ENCODE measurements at places on chromosomes 4 and X. TPM values are rescaled to one million over a fixed set of nuclear protein-coding genes. Genes with fewer than 3 reads are reported as not detected.

Gene TRIM75
- total RNA-seq: not detected

DNA sequence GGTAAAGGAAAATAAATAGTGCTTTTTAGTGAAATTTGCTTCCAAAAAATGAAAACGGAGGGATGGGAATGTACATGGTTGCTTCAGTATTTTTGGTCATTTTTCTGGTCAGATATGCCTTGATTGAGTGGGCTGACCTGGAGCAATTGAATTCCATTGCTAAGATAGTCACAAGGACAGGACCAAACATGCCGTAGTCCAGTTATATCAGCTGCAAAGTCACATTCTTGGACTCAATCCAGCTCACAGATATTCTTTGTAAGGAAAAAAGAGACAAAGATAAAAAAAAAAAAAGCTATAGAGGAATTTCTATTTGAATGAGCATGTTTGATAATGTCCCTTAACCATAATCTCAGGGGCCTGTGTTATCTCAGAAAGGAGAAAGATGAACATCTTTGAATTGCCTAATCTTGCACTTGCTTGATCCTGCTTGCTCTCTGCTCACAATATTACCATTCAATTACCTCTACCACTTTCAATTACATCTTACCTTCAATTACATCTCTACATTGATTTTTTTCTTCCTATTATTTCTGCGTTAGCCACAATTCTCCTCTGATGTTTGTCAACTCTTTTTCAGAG, 75.4 kb upstream of the PACRGL start:
- DNase-seq: no peak

Gene GPR34
- not detected for total RNA-seq

Gene RTL5
- 0.15 TPM for total RNA-seq

DNA sequence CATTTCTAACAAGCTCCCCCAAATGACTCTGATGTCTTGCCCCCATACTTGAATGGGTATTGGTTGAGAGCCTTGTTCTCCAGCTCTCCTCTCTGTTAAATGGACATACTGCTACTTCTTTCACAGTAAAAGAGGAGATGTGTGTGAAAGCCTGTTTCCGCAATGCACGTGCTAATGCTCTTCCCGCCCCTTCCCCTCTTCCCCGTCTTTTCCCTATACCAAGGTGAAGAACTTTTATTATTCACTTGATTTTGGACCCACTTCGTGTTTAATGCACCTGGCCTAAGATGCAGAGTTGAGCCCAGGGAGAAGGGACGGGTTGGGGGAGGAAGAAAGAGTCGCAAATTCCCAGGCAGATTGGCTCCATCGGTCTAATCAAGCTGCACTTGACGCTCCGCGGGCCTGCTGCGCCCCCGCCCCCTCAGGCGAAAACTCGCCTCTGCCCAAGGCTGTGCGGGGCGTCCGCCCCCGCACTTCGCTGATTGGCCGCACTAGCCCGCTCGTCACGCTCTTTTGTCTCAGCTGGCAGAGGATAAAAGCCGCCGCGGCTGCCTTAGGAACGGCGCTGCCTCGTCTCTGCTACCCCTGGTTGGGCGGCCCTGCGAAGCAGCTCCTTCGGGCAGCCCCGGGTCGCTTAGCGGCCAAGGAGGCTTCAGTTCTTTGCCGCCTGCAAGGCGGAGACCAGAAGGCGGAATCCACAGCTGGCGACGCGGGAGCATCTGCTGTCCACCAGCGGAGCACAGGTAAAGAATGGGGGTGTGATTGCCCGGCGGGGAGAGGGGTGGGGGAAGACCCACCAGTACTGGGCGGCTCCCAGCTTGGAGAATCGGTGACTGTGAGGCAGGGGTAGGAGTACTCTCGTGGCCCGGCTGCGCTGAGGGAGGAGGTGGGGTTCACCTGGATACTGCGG, at the start of gene ZCCHC12:
Gene ZCCHC12 (plus strand): TSS at position 562 of the 910 bp plus-strand sequence. CDS start 1,421 bp downstream, outside the sequence.
- peak; percentile 19 for DNase-seq

GRCh38 chr4:25703731-25704388, 48.2 kb downstream of the SLC34A2 start:
- DNase-seq: no peak

GRCh38 chr4:140059159-140059558, 94.8 kb downstream of the MAML3 start:
- no peak for DNase-seq

DNA sequence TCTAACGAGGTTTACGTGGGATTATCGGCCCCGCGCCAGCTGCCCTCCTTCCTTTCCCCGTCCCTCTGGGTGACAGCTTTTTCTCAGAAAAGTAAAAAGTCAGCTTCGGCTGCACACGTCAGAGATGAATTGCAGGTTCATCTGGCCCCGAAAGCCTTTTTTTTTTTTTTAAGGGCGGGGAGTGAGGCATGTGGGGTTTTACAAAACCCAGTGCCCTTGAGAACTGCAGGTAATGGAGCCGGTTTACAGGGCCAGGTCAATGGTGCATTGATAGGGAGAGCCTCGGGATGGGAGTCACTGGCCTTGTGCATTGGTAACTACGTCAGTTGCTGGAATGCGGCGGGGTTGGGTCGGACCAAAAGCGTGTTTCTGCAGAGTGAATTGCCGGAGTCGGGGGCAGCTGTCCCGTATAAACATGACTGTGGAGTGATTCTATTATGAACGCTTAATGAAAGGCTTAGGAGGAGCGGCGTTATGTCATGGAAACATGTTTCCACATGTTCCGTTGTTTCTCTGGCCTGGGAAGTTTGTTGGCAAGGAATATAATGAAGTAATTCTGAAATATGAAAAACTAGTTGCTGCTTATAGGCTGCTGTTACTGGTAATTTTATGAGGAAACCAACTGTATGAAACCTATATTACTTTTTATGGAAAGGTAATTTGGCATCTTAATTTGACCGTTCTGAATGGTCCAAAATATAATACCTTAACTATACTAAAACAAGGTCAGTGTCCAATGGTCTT, 1.1 kb downstream of the HSPA4L start:
- DNase-seq: no peak

DNA sequence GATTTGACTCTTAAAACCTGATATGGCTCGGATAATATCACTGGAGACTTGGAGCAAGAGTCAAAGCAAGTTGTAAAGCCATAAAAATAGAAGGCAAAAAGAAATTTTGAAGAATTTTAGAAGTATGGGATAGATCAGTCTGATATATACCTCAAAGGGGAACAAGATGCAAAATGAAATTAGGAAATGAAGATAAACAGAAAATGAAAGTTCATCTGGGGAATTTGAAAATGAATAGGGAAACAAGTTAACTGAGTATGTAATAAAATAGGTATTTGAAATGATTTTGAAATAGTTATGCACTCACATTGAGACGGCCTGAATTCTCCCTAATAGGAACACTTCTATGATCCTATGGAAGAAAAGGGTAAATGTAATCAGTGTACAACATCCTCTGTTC, 5.7 kb downstream of the CYP2U1 start:
- DNase-seq: no peak

DNA sequence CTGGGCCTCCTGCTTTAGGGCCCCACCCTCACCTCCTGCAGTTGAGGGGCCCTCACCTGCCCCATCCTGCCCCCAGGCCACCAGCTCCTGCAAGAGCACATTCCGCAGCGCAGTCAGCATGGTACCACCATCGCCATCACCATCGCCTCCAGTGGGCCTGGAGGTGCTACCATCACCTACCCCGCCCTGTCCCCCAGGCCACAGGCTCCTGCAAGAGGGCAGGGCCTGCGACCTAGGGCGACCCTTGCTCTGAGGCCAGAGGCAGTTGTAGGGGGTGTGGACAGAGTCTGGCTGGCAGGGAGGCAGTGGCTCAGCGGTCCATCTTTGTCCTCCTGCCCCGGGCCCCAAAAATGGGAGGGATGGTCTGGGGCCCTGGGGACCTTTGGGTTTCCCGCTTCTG, 3.9 kb upstream of the HAUS7 start:
- DNase-seq: no peak

Gene PRICKLE3
- 17.6 TPM for total RNA-seq

- no peak for DNase-seq
These were observed 80.9 kb downstream of the LARP7 start for GRCh38 chr4:112717856-112718255.

Gene MAGEC2
- total RNA-seq: not detected

DNA sequence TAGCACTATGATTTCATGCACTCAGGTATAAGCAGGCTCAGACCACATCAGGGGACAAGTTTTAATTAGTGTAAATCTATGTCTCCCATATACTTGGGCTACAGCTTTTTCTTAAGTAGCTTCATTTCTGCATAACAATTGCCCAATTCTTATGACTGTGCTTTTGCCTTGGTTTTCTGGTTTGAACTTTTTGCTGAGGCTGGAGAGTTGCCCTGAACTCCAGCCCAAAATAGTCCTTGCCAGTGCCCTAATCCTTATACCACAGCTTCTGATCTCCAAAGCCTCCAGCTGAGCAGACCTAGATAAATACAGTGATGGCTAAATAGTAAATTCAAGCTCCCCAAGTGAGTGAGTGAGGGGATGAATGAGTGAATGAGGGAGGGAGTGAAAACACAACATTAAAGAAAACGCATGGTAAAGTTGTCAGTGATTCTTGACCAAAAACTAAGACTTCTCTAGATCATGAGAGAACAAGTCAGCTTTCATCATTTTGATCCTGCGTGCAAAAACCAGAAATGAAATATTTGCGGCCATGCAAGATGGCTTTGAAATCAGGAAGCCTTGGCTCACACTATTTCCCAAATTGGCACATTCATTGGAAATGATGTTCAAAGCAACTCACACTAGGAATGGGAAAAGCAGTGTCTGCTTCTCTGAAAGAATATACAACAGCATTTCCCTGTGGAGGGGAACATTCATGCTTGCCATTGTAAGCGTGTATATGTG, 437.1 kb upstream of the CTSO start:
- DNase-seq: no peak

DNA sequence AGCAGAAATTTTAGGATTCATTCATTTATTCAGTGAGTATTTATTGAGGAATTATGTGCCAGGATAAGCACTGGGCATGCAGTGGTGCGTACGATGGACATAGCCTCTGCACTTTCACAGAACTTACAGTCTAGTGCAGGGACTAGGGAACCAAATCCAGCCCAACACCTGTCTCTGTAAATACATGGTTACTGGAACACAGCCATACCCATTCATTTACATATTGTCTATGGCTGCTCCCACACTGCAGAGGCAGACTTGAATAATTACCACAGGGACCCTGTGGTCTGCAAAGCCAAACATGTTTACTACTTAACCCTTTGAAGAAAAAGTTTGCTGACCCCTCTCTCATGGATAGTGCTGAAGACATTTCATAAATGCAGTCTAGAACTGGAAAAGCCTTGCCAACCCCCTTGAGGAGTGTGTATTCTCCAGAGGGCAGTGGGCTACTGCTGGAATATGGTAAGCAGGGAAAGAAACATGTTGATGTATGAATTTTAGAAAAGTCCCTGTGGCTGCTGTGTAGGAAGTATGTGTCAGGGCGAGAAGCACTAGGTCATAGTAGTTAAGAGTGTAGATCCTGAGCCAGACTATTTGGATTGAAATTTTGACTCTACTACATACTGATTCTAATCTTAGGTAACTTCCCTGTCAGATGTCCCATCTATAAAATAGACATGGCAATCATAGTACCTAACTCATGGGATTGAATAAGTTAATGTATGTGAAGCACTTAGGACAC, 75.5 kb downstream of the GALNT7 start:
- no peak for DNase-seq

Gene DDX53
- not detected for total RNA-seq

- DNase-seq: no peak
These were observed 126.0 kb downstream of the AFAP1 start for GRCh38 chr4:7813674-7814073.

DNA sequence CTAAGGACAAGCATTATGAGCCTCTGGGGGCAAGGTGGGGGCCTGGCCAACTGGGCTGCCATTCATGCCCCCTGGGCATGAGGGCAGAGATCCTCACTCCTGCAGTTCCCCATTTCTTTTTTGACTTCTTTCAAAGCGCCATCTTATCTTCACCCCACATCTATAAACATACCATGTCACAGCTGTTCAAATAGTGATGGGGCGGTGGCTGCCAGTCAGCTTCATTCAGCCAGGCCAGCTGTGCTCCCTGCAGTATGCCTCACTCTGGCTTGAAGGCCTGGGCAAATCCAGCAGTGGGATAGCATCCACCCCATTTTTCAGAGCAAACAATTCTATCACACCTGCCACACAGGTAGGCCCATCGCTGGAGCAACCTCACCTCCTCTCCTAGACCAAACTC, 85.5 kb downstream of the NHSL2 start:
- DNase-seq: no peak

- no peak for DNase-seq
These were observed 1036.2 kb upstream of the GRID2 start for GRCh38 chr4:91267543-91267942.

- DNase-seq: no peak
These were observed 44.9 kb downstream of the SH3RF1 start for GRCh38 chr4:169225812-169226211.

DNA sequence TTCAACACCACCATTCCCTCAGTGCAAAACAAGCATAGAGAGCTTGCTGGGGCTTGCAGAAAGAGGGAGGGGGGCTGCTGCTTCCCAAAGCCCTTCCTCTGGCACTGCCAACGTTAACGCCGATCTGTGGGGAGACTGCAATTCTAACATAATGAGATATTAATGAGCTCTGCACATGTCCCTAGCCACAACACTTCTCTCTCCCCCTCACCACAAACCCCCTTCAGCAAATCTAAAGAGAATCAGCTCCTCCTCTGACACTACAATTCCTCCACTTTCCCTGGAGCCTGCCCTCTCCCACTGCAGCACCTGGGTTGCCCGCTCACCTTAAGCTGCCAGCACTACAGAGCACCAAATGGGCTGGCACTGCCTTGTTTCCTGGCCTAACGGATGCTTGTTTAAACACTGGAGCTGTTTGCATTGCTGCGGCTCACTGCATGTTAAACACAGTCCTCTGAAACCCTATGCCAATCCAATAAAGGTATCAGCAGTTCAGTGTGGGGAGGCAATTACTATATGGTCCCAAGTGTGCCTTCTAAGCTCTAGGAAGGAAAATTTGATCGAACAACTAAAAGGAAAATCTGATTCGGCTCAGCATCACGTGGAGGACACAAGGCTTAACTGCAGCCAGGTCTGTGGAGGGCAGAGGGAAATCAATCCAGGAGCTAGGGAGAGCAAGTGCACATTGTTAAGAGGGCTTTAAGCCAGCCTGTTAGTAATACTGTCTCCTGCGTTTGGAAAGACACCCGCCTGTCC, 232.4 kb downstream of the MAML3 start:
- DNase-seq: no peak

- DNase-seq: no peak
These were observed 116.9 kb downstream of the SOWAHB start for GRCh38 chr4:76780781-76781697.

- no peak for DNase-seq
These were observed 11.2 kb upstream of the CXCR3 start for GRCh38 chrX:71629467-71629866.

Measured in activated CD4-positive, alpha-beta T cell treated with anti-CD3 and anti-CD28 coated beads, Interleukin-2, amount 10 ng/mL, durations not matched to agents 7 days and 5 days (primary cell).